ENCODE measurements at places on chromosomes 2 and 18.

- DNase-seq: no peak
These were observed 88.9 kb upstream of the SIX3 start for GRCh38 chr2:44852594-44852993.

- DNase-seq: no peak
These were observed 12.6 kb upstream of the L3MBTL4 start for GRCh38 chr18:6427286-6427685.

DNA sequence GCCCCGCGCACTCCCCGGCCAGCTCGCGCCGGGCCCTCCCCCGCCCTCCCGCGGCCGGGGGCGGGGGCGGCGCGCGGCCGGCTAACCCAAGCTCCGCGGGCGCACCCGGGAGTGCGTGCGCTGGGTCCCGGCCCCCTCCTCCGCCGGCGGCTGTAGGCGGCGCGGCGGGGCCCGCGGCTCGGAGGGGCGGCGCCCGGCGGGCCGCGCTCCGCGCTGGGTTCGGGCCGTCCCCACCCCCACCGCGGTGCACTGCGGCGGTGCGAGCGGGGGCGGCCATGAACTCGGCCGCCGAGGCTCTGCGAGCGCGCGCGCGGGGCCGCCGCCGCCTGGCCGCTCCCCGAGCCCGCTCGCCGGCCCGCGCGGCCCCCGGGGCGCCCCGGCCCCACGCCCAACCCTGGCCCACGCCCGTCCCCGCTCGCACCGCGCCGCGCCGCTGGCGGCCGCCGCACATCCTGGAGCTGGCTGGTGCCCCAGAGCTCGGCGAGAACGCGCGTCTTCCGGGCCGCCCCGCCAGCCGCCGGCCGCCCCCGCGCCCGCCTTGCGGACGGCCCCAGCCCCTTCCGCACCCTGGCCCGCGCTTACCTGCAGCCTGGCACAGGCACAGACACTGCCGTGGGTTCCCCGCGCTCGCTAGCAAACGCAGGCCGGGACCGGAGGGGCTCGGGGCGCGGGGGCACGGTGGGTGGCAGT, at the start of gene ZBTB14:
ZBTB14 (minus strand) TSS at position 496 of the 690 bp plus-strand sequence. CDS start 2,480 bp downstream, outside the sequence.
- peak; percentile 57 for DNase-seq

DNA sequence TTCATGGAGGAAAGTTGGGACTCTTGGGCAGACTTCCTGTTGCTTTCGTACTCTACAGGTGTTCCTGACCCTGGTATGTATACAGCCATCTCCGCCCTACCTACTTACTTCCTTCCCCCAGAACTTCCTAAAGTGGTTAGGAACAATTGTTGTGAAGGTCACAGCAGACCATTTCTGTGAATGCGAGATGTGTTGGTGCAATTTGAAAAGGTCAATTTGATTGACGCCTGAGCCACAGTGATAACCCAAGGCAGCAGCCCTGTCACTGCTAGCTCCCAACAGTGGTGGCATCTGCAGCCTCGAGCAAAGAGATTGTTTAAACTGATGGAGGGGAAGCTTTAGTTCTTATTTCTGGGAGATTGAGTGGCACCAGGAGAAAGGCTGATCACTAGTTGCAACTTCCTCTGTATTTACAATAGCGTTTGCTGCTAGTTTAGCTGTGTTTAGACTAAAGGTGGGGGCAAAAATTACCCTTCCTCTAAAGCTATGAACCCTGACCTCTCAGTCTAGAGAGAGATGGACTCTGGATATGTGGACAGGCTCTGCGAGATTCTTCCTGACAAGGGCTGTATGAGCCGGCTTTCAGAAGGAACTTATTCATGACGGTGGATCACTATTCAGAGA, 78.3 kb upstream of the MAP4K3 start:
- no peak for DNase-seq

DNA sequence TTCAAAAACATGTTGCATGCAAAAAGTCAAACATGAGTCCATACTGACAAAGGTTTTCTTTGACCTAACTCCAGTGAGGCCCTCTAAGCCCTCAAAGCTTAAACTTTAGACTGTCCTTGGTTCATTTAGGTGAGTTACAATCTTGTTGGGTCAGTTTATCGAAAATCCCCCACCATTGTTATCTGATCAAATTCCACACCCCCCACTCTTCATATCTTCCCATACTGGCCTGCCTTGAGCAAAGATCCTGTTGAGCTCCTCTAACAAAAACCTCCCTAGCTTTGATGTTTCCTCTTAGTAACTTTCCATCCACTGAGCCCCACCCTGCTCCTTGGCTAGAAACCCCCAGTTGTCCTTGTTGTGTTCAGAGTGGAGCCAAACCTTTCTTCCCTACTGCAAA, 193.7 kb downstream of the ARHGAP28 start:
- no peak for DNase-seq

Measured in GF-D8 (cell line).